ENCODE measurements at places on chromosomes 11 and 22.

GRCh38 chr11:43818220-43818619, 62.4 kb upstream of the ALKBH3 start:
- no peak for DNase-seq

DNA sequence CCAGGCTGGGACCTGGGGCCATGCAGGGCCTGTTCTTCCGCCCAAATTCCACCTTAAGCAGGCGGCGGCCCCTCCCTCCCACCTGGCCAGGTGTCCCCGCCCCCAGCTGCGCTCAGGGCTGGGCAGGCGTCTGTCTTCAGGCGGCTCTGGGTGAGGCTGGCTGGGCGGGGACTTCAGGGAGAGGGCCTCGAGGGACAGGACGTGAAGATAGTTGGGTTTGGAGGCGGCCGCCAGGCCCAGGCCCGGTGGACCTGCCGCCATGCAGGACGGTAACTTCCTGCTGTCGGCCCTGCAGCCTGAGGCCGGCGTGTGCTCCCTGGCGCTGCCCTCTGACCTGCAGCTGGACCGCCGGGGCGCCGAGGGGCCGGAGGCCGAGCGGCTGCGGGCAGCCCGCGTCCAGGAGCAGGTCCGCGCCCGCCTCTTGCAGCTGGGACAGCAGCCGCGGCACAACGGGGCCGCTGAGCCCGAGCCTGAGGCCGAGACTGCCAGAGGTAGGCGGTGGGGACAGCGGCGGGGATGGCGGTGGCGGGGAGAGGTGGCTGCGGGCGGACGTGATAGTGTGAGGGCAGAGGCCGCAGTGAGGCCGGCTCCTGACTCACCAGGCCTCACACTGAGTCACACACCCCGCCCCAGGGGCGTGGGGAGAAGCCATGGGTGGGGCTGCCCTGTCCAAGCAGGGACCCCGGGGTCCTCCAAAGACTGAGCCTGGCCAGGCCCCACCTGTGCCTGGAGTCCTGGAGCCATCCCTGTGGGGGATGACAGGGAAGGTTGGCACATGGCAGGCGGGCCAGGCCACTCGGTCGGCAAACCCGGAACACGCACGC, at the start of gene PKP3:
TSS of gene PKP3 (plus strand) at position 176 of the 824 bp plus-strand sequence. CDS start at position 260, 84 bp downstream.
- no peak for DNase-seq

DNA sequence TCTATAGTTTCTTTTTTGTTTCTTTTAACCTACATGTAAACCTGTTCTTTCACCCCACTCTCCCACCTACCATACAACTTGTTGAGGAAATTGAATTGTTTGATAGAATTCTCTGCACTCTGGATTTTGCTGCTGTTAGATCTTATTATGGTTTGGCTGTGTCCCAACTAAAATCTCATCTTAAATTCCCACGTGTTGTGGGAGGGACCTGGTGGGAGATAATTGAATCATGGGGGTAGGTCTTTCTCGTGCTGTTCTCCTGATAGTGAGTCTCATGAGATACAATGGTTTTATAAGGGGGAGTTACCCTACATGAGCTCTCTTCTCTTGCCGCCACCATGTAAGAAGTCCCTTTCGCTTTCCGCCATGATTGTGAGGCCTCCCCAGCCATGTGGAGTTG, 15.0 kb upstream of the PITPNB start:
- DNase-seq, result no peak

DNA sequence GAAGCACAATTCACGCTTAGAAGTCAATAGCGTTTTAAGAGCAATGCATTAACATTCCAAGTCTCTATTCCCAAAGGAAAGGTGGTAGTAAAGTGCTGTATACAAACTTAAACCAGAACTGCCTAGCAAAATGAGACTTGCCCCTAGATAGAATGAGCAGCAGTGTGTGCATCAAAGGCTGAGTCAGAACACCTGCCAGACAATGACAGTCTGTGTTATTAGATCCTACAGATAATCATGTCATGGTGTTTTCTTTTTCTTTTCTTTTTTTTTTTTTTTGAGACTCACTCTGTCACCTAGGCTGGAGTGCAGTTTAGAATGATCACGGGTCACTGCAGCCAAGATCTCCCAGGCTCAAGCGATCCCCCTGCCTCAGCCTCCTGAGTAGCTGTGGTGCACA, 1.6 kb downstream of the RTCB start:
- DNase-seq, result no peak

DNA sequence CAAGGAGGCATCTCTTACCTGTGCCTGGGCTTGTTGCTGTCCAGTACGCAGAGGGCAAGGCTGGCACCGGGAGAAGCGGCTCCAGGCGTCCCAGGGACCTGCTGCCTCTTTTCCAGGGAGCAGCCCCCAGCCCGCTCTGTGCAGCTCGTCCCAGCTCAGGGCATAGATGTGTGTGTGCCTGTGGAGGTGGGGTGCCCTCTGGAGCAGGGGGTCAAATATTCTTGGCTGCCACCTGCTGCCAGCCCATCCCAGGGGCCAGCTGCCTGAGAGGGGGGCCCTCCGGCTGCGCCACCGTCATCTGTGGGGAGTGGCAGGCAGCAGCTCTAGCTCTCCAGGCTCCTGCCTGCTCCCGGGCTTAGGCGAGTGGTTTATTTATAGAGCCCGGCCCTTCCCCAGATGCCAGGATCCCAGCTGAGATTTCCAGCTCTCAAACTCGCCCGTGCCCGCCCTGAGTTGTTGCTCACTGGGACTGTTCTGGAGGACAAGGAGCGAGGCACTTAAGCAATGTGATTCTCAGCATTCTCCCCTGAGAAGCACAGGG, 87.5 kb downstream of the RTL6 start:
- no peak for DNase-seq

DNA sequence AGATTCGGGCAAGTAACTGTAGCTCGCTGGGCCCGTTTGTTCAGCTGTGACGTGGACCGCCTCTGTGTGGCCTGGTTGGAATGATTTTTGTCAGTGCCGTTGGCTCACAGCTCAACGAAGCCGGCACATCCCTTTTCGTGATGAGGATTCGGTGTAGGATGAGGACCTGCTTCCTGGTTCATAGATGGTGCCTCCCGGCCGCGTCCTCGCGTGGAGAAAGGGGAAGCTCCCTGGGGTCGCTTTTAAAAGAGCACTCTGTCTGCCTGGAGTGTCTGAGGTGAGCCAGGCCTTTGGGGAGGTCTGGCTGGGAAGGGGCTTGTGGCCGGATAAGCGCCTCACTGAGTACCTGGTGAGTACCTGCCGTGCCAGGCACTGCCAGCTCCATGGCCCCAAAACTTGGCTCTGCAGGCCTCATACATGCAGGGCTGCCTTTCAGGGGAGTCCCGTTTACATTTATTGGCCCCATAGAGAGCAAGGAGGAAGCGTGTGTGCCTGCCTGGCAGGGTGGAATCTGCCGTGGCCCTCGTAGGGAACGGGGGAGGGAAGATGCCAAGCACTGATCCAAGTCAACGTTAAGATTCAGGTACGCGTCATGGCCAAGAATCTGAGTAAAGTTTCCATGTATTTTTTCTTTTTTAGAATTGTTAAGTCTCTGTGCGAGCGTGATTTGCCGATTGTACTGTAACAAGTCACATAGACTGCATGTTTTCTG, 88.4 kb downstream of the ARHGAP8 start:
- no peak for DNase-seq

DNA sequence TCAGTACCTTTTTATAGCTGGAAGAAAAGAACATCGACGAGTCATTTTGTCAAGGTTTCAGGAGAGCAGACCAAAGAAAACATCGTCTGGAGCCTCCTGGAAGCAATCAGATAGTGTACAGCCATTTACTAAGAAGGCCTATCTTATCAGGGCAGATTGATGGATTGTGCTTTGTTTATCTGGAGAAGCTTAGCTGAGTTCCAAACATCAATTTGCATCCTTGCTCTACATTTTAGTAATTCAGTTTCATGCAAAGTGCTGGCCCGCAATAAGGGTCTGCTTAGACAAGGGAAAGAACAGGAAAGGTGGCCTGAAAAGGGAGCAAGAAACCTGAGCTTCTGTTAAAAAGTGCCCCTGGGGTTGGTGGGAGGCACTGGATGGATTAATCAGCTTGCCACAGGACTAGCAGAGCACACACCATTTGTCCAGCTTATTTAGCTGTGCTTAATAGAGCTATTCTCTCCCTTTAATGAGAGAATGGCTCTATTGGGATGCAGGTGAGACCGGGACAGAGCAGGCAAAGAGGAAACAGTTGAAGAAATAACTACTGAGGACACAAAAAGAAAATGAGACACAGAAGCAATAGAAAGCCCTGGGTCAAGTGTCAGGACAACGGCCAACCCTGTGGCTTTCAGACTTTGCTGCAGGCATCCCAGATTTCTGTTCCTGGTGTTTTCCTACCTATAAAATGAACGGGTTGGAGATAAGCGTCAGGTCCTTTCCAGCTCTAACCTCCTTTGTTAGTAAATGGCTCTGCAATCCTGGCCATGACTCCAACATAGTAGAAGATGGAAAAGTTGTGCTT, 122.1 kb upstream of the TTC12 start:
- no peak for DNase-seq

- DNase-seq, result no peak
Observed at GRCh38 chr11:127574478-127574877, 573.9 kb upstream of the KIRREL3 start.

- DNase-seq, result no peak
Observed at GRCh38 chr11:10360835-10361234, 56.0 kb downstream of the ADM start.

Measured in CD8-positive, alpha-beta T cell (primary cell).